ENCODE measurements at places on chromosomes 7 and 10.

DNA sequence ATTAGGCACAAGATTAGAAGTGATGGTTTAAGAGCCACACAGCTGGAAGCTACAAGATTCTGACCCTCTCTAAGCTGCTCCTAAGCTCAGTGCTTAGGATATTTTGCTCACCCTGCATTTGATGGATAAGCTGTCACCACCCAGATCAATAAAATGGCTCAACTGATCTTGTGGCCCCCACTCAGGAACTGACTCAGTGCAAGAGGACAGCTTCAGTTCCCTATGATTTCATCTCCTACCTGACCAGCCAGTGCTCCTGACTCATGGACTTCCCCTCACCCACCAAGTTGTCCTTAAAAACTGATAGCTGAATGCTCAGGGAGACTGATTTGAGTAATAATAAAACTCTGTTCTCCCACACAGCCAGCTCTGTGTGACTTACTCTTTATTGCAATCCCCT, 833.8 kb downstream of the GRID1 start:
- DNase-seq = no peak

- DNase-seq = peak; percentile 38
Measured at GRCh38 chr10:100736144-100736808, 9.1 kb upstream of the PAX2 start.

DNA sequence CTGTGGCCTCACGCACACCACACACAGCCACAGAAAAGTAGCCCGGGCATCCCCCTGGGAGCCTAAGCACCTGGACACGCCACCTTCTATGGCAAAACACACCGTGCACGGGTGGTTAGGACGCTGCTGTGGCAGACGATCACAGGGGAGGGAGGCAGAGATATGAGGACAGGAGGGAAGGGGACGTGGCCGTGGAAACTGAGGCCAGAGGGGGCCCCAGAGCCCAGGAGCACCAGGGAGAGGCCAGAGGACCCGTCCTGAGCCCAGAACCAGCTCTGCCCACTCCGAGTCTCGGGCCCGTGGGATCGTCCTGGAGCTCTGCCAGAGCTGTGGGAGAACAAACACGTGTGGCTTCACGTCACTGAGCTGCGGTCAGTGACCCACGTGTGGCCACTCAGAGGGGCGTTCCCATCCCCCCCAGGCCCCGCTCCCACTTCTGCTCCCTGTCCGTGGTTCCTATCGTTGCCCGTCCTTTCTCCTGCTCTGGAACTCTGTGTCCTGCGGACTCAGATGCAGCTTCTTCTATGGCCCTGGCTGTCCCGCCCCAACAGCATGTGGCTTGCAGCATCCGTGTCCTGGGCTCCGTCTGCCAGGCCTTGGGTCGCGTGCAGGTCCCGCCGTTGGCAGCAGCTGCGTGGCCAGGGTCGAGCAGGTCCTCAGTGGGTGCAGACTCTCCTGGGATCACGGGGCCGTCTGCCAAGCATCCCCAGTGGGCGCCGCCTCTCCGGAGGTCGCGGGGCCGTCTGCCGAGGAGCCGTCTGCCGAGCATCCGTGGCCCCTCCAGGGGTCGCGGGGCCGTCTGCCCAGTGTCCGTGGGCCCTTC, 31.0 kb downstream of the GET4 start:
- DNase-seq = no peak

- DNase-seq = no peak
Measured at GRCh38 chr10:122658356-122659049, 41.1 kb downstream of the C10orf120 start.

- DNase-seq = no peak
Measured at GRCh38 chr10:46327685-46328084, 40.9 kb downstream of the ANTXRL start.

All from kidney (tissue), 22 donors.